Lower leg skin (tissue), 4 donors: ENCODE measurements at places on chromosomes 5 and 9.

- DNase-seq: no peak
Measured at GRCh38 chr9:123072407-123072995, 39.0 kb downstream of the GPR21 start.

GRCh38 chr5:115496936-115497576 is 47.5 kb downstream of the FEM1C start:
- no peak for DNase-seq

DNA sequence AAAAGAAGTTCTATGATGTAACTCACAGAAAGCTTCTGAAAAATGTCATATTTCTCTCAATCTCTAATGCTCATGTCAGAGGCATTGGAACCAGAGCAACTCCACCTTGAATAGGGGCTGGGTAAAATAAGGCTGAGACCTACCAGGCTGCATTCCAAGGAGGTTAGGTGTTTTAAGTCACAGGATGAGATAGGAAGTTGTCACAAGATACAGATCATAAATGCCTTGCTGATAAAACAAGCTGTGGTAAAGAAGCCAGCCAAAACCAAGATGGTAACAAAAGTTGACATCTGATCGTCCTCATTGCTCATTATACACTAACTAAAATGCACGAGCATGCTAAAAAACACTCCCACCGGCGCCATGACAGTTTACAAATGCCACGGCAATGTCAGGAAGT is 411.1 kb upstream of the GRIA1 start:
- no peak for DNase-seq

DNA sequence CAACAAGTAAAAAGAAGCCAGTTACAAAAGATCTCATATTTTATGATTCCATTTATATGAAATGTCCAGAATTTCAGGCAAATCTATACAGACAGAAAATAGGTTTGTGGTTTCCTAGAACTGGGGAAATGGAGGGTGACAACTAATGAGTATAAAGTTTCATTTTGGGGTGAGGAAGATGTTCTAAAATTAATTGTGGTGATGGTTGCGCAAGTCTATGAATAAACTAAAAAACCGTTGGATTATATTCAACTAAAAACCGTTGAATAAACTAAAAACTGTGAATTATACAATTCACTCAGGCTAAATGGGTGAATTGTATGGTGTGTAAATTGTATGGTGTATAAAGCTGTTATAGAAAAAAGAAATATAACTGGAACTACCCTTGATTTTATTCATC is 47.6 kb downstream of the ADAMTS6 start:
- no peak for DNase-seq

- no peak for DNase-seq
Measured at GRCh38 chr9:128288273-128289004, 12.4 kb downstream of the SWI5 start.

- no peak for DNase-seq
Measured at GRCh38 chr5:88780736-88781135, 102.2 kb downstream of the MEF2C start.

- no peak for DNase-seq
Measured at GRCh38 chr5:39498278-39498952, 73.6 kb upstream of the DAB2 start.

GRCh38 chr9:15310107-15310850 is 3.3 kb upstream of the TTC39B start:
- DNase-seq: no peak

DNA sequence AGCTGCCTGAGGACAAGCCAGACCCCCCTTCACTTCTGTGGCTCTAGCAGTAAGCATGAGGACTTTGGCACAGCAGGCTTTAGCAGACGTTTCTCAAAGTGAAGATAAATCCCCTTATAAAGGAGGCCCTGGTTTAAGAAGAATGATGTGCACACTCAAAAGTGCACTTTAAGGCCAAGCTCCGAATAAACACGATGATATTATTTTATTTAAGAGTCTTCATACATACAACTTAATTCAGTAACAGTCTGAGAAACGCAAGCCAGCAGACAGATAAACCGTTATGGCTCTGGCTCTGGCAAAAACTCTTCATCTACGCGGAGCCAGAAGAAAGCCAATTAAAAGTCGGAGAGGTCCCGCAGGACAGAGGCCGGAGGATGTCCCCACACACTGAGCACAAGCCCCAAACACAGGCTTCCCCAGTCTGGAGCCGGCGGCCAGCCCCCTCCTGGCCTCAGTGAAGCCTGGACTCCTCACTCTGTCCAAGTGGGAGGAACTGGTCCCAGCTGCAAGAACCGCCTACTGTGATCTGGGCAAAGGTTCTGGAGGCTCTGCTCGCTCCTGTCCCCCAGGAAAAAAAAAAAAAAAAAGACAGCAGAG is 44.6 kb downstream of the ADAMTS2 start:
- DNase-seq: peak; percentile 85

DNA sequence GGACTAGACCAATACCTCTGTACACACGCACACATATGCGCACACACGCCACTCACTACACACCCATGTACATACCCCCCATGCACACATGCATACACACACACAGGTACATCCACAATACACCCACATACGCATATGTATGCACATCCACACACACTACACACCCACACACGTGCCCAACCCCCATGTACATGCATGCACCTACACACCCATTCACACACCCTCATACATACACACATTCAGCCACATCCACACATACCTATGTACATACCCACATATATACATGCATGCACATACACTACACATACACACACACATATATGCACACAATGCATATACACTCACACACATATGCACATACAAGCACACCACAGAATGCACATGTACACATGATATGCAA is 107.1 kb downstream of the GADD45G start:
- no peak for DNase-seq

DNA sequence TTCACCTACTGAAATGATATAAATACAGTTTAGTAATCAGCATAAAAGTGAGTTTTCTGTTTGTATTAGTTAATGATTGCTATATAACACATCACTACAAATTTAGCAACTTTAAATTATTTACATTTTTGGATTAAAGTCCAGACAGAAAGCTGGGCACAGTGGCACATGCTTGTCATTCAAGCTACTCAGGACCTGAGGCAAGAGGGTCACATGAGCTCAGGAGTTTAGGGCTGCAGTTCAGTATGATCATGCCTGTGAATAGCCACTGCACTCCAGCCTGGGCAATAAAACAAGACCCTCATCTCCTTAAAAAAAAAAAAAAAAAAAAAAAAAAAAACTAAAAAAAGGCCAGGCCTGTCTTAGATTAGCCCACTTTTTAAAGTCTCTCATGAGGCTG is 273.6 kb upstream of the CTNND2 start:
- DNase-seq: no peak

DNA sequence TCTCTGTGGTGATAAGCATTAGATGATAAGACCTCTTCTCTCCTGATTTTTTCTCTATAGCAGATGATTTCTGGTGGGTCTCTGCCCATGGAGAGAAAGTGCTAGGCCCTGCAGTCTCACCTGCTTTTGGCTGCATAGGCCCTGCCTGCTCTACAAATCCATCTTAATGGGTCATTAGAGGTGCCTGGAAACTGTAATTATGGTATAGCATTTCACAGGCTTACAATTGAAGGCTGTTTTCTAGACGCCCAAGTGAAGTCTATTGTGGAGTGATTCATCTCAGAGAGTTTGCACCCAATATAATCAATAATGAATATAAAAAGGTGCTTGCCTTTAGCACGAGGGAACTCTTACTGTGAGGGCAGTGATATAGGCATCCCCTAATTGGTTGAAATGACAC is 33.8 kb downstream of the NEUROG1 start:
- DNase-seq: no peak

GRCh38 chr5:142881784-142882126 is 111.6 kb downstream of the ARHGAP26 start:
- DNase-seq: no peak

GRCh38 chr9:95511952-95512708 is 4.6 kb downstream of the PTCH1 start:
- DNase-seq: no peak
